ENCODE measurements at places on chromosomes 5 and 9.

DNA sequence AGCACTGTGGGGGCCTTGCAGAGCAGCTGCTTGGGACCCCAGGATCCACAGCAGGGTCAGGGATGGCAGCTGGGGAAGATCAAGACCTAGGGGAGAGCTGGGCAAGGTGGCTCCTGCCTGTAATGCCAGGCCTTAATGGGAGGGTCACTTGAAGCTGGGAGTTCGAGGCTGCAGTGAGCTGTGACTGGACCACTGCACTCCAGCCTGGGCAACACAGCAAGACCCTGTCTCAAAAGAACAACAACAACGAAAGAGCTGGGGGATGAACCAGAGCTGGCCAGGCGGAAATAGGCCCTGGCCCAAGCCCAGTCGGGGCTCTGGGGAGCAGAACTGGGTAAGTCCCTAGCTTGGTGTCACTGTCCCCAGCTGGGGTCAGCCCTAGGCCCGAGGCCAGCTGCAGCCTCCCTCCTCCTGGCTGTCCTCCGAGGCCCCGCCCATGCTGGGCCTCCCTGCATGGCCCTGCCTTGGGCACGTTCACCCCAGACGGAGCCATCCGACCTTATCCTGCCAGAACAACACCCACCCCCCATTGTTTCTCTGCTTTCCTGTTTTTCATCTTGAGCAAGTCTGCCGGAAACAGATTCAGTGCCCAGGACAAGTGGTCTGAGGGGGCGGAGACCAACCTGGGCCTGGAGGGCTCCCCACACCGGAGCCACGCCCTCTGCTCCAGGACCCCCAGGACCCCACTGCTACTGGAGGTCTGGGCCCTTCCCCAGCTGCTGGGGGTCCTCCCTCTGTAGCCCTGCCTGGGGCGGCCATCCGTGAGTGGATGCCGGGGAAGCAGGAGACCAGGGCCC is 1.9 kb downstream of the DIPK1B start:
- no peak for DNase-seq

- DNase-seq = no peak
These were observed 44.2 kb downstream of the SH3PXD2B start for GRCh38 chr5:172410160-172410559.

DNA sequence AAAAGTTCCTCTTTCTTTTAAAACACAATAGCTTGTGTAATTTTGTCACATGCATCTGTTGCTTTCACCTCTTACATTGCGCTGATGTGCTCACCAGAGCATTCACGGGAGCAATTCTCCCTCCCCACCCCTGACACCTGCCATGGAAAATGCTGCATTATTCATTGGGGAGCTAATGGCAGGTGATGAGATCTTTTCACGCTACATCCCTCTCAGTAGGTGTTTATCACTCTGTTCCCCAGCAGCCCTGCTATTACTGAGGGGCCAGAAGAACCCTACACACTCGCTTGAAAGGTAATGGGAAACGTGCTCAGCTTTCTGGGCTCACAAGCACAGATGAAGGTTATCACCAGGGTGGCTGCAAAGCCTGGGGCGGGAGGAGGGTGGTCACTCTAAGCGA is 398.0 kb downstream of the PSAT1 start:
- no peak for DNase-seq

DNA sequence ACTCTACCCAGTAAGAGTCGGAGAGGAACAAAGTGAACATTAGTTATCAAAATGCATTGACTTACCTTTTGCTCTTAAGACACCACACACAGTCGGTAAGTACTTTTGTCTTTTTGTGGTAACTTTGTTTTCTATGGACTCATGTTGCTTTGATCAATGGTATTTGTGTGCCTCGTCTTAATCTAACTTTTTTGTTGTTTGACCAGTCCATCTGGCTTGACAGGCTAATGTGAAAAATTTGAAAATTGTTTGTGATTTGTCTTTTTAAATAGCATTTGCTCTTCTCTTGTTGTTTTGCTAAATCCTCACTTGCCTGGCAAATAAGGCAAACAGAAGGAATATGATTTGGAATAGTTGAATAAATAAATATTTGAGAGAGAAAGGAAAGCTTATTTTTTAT is 71.4 kb upstream of the CHD1 start:
- DNase-seq = no peak

DNA sequence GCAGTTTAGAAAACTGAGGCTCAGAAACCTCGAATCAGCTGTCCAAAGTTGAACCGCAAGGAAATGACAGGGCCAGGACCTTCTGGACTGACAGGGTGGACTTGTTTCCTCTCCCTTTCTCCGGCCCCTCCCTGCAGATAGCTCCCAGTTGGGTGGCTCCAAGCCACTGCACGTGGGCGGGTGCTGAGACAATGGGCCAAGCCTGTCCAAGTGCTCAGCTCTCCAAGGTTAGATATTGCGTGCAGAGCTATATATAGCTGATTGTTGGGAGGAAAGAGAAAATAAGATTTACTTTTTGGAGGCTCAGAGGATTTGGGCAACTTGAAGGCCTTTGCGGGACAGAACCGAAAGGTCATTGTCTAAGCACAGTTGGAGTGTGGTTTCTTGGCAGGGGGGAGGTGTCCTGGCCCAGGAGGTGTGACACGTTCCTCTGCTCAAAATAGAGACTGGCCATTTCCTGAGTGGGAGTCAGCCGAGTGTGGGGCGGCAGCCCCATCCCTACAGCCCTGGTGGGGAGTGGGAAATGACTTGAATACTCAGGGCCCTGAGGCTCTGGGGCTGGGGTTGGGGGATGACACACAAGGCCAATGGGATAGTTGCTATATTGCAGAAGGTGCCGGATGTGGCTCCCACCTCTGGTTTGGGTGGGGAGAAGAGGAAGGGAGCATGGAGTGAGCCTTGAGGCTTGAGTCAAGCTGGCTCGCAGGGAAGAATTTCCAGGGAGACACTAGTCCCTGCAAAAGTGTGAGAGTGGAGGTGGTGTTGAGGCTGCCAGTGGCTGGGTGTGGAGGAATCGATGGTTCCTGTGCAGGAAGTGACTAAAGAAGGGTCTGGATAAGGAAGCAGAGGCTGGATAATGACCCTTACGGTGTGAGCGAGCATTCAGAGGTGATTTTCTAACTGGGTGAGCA is 44.4 kb upstream of the SMAD5 start:
- DNase-seq = peak; percentile 89

GRCh38 chr5:75373862-75374261 is 36.8 kb downstream of the HMGCR start:
- no peak for DNase-seq

GRCh38 chr5:143471041-143471509 is 67.6 kb upstream of the NR3C1 start:
- DNase-seq = no peak

- no peak for DNase-seq
These were observed 108.4 kb downstream of the GHR start for GRCh38 chr5:42531611-42532010.

DNA sequence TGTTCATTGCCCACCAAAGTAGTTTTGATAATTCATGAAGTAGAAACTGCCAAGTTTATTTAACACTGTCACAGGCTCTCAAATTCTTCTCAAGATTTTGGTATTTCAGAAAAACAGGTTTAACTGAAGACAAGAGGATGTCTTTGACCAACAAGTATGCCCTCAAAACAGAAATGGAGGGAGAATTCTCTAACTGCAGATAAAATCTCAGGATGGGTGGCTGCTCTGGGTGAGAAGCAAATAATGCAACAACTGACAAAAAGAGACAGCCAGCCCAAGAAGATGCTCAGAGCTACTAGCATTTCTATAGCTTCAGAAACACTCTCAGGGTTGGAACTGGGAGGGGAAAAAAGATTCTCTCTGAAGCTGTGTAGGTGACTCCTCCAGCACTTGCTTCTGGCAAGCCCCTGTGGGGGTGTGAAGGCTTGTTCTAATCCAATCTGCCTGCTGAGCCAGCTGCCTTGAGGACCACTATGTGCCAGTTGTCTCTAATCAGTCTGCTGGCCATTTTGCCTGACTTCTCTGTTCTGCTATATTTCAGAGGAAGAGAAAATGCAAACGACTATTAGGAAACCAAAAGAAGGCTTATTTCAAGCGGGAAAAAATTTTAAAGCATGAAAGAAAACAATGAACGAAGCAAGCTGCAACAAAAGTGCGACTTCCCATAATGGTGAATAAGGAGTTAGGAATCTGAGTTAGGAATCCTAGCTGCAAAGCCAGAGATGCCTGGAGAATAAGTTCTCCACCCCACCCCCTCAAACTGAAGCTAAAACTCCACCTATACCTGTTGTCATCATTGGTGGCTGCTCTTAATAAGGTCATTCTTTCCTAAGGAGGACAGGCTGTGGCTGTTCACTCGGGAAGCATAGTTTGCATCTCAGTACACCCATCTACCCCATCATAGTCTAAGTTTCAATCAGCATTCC is 147.5 kb downstream of the GNAQ start:
- DNase-seq = no peak

- no peak for DNase-seq
These were observed 657.8 kb downstream of the TLE1 start for GRCh38 chr9:81031422-81032029.

- DNase-seq = no peak
These were observed 126.3 kb downstream of the CEMIP2 start for GRCh38 chr9:71642056-71642455.

DNA sequence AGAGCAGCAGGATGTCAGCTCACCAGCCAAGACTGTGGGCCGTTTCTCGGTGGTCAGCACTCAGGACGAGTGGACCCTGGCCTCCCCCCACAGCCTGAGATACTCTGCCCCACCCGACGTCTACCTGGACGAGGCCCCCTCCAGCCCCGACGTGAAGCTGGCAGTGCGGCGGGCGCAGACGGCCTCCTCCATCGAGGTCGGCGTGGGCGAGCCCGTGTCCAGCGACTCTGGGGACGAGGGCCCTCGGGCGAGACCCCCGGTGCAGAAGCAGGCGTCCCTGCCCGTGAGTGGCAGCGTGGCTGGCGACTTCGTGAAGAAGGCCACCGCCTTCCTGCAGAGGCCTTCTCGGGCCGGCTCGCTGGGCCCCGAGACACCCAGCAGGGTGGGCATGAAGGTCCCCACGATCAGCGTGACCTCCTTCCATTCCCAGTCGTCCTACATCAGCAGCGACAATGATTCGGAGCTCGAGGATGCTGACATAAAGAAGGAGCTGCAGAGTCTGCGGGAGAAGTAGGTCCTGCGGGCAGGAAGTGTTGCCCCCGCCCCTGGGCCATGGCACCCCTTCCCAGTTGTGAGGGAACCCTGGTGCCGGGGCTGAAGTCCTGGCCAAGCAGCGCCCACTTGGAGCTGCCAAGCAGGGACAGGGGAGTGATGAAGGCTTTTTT is 108.9 kb downstream of the WNK2 start:
- no peak for DNase-seq

- no peak for DNase-seq
These were observed 45.9 kb downstream of the EHMT1 start for GRCh38 chr9:137664676-137665075.

- DNase-seq = no peak
These were observed 41.9 kb downstream of the ZNF354A start for GRCh38 chr5:178688551-178688950.

- no peak for DNase-seq
These were observed 36.3 kb upstream of the CDKN2AIPNL start for GRCh38 chr5:134447815-134448520.

DNA sequence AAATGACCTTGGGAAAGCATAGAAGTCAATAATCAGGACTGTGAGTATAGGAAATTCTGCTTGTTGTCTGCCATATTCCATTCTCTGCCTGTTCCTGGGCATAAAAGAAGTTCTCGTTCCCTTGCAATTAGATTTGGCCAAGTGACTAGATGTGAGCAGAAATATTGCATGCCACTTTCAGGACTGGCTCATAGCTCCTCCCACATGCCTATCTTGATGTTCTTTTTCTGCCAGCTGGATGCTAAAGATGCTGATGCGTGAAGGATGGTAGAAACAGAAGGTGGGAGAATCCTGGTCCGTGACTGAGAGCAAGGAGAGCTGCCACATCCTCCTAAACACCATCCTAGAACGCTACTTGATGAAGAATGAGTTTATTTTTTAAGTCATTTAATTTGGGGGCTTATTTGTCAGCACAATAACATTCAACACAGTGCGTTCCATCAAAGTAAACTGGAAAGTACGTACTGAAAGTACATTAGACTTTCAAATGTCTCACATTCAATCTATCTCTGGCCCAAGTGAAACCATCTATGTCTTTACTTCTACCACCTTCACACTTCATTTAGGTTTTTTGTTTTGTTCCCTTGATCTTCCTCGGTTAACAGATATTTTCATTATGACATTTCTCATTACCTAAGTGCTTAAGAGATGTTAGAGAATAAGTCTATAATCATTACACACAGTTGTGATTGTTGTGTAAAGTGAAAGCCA is 648.5 kb downstream of the RAB3C start:
- no peak for DNase-seq

DNA sequence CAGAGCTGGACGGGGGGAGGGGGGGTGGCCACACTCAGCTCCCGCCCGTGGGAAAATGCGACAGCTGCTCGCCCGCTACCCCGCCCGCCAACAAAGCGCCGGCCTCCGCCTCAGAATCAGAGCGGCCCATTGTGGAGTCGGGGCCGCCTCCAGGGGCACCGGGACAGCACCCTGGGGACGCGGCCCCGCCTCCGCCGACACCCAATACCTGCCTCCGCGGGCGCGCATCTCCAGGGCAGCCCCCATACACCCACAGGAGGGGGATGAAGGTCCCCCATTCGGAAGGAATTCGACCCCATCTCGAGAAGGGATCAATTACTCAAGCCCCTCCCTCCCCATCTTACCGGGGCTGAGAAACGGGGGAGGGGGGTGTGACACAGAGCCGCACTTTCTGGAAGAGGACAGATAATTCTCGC is 1.3 kb downstream of the NOTCH1 start:
- no peak for DNase-seq

GRCh38 chr9:34139477-34140146 is 13.1 kb upstream of the DCAF12 start:
- DNase-seq = no peak

- DNase-seq = peak; percentile 45
These were observed 127.4 kb downstream of the BARX1 start for GRCh38 chr9:93827545-93828330.

- DNase-seq = no peak
These were observed 29.4 kb downstream of the ATPSCKMT start for GRCh38 chr5:10220248-10220647.

- DNase-seq = peak; percentile 49
These were observed 854 bp upstream of the ARL15 start for GRCh38 chr5:54311176-54311677.

GRCh38 chr9:69485466-69485865 is 160.5 kb downstream of the ENTREP1 start:
- no peak for DNase-seq

GRCh38 chr5:109688630-109688969 is 1.1 kb upstream of the MAN2A1 start:
- DNase-seq = no peak

GRCh38 chr9:116589392-116590354 is 97.4 kb upstream of the TRIM32 start:
- DNase-seq = no peak

Data from muscle of arm (tissue), 14 donors.